ENCODE measurements at places on chromosomes 1 and 21.

DNA sequence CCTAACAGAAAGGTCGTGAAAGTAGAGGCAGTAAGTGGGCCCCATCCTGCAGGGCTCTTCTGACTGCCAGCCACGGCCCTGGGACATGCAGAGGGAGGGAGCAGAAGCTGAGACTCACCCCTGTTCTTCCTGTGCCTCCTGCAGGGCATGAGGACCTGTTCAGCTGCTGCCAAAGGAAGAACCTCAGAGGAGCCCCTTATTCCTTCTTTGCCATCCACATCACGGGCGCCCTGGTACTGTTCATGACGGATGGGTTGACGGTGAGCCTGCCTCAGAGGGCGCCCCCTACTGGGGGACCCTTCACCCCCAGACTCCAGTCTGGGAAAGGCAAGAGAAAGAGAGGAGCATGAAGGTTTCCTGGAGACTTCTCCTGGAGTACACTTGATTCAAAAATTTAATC is 47.1 kb downstream of the ELK4 start:
- no peak for DNase-seq

DNA sequence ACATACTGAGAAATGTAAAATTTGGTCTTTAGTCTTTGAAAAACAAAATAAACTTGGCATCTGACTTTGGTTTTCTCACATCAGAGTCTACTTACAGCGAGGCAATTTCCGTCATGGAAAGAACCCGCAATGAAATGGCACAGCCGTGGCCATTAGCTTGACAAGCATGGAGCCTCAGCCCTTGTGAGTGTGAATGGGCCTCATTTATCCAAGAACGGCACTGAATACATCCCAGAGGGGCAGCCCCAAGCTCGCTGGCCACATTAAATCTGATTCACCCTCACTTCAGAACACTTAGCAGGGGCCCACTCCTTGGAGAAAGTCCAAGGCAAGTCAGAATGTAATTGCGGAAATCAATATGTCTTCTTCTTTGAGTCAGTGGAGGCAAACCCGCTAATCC is 64.8 kb downstream of the ERG start:
- DNase-seq: no peak

GRCh38 chr1:178168536-178168935 is 74.6 kb downstream of the RASAL2 start:
- no peak for DNase-seq

DNA sequence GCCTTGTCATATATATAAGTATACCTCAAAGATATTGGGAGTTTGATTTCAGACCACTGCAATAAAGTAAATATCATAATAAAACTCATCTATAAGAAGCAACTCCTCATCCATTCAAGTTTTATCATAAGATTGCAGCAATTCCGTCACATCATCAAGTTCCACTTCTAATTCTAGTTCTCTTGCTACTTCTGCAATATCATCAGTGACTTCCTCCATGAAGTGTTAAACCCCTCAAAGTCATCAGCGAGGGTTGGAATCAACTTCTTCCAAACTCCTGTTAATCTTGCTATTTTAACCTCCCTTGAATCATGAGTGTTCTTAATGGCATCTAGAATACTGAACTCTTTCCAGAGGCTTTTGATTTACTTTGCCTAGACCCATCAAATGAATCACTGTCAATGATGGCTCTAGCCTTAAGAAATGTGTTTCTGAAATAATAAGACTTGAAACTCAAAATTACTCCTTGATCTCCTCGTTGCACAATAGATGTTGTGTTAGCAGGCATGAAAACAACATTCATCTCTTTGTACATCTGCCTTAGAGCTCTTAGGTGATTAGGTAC is 88.3 kb downstream of the RPE65 start:
- DNase-seq: no peak

GRCh38 chr21:36396325-36396724 is 11.1 kb downstream of the CHAF1B start:
- no peak for DNase-seq
